ENCODE measurements at places on chromosomes 4 and X. TPM values are rescaled to one million over a fixed set of nuclear protein-coding genes. Genes with fewer than 3 reads are reported as not detected.

The AR gene
- 0.09 TPM for total RNA-seq

DNA sequence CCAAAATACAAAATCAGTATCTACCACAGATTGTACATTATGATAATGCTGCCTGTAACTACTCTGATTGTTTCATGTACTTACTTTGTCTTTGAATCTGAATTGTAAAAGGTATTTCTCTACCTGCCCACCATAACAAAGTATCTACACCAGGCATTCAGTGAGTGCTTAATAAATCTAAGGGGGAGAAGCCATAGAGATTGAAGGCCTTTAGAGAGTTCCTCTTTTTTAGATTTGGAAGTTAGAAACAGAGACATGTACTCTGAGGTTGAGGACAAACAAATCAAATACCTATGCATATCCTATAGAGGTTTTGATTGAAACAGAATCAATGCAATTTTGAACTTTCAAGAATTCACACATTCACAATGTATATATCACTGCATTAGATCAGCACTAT, 42.7 kb downstream of the SAT1 start:
- no peak for DNase-seq

DNA sequence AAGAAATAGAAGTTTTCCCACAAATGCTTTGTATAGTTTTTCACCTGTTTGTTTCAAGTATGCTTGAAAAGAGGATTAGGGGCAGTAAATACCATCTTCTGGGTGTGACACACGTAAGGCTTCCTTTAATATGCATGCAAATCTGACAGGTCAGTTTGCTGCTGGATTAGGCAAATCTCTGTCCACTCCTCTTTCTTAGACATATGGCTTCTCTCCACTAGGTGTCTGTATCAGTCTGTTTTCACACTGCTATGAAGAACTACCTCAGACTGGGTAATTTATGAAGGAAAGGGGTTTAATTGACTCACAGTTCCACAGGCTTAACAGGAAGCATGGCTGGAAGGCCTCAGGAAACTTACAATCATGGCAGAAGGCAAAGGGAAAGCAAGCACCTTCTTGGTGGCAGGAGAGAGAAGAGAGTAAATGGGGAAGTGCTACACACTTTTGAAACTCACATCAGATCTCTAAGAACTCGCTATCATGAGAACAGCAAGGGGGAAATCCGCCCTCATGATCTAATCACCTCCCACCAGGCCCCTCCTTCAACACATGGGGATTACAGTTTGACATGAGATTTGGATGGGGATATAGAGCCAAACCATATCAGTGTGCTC, 66.9 kb downstream of the TAB3 start:
- DNase-seq, result no peak

The PABPC5 gene
- total RNA-seq, result not detected

DNA sequence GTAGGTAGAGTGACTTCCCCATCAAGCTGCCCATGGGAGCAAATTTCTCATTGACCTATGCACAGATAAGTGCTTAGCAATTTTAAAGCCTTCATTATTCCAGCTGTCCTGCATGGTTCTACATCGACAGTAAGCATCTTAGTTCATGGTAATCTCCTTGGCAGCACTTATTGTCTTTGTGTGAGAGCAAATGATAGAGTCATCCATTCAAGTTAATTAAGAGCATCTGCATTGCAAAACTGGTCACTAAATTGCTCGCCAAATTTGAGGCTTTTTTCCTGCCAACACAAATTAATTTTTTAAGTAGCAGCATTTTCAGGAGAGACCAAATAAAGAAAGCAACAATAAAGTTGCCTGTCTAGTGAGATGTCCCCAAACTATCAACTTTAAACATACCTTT, 76.7 kb downstream of the SH3BGRL start:
- no peak for DNase-seq

- no peak for DNase-seq
These were observed 13.8 kb upstream of the STK26 start for GRCh38 chrX:132009350-132009749.
